AML-193 (cell line): ENCODE measurements at places on chromosomes 3 and 15.

GRCh38 chr3:117928836-117929235 is 1105.8 kb downstream of the IGSF11 start:
- DNase-seq: no peak

- DNase-seq: no peak
Measured at GRCh38 chr15:58213587-58214338, 75.6 kb downstream of the AQP9 start.

GRCh38 chr3:37946531-37946889 is 44.1 kb upstream of the VILL start:
- no peak for DNase-seq

- DNase-seq: no peak
Measured at GRCh38 chr3:142930463-142930862, 33.0 kb downstream of the PAQR9 start.

- no peak for DNase-seq
Measured at GRCh38 chr3:60079076-60079475, 1029.3 kb upstream of the CFAP20DC start.

DNA sequence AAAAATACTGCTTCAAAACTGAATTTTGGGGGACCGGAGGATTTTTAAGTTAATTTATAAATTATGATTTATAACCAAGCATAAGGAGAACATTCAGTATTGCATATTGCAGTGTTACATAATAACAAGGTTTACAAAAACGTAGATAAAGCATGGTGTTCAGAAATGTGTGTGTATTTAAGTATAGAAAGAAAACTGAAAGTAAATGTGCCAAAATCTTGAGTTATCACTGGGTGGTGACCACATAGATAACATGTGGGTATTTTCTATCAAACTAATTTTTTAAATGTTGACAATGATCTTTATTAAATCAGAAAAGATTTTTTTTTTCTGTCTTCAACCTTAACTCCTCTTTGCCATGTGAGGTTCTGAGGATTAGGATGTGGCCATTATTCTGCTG is 32.6 kb downstream of the EIF2AK4 start:
- DNase-seq: no peak

- DNase-seq: no peak
Measured at GRCh38 chr3:106255870-106256248, 387.0 kb upstream of the CBLB start.

- no peak for DNase-seq
Measured at GRCh38 chr3:74617776-74618175, 3.3 kb upstream of the CNTN3 start.

DNA sequence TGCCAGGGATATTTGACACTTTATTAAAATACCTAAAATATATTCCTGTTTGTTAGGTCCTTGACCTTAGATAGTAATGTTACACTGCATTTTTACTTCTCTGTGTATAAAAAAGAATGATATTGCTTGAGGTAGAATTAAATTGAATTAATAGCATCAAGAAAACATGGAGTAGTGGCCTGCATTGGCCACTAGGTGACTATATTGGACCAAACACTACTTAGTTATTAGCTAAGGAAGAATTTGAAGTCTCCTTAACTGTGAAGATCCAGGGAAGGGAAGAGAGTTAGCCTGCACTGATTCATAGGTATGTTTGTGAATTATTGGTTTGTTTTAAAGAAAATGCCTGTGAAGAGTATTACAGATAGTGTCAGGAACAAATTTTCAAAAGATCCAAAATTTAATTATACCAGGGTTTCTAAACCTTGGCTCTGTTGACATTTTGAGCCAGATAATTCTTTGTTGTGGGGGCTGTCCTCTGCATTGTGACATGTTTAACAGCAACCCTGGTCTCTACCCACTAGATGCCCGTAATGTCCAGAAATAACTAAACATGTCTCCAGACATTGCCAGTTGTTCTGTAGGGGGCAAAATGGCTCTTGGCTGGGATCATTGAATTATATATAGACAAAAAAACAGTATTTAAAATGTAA is 103.6 kb upstream of the THSD4 start:
- DNase-seq: peak; percentile 1

GRCh38 chr3:127763816-127764215 is 58.5 kb downstream of the MGLL start:
- no peak for DNase-seq

- no peak for DNase-seq
Measured at GRCh38 chr3:117473981-117474538, 764.5 kb downstream of the TUSC7 start.

DNA sequence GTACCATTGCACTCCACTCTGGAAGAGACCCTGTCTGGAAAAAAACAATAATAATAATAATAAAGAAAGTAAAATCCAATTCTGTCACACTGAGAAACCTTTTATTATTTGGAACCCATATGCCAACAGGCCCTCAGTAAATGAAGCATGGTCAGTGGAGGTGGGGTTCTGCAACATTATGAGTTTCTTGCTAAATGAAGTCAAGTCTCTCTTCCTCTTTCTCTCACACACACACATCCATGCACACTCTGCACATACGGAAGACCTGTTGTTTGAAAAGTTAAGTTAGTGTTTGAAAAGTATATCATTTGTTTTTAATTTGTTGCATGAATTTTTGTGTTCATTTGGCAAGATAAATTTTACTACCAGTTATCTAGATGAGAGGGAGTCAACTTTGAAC is 27.8 kb downstream of the GAP43 start:
- no peak for DNase-seq

DNA sequence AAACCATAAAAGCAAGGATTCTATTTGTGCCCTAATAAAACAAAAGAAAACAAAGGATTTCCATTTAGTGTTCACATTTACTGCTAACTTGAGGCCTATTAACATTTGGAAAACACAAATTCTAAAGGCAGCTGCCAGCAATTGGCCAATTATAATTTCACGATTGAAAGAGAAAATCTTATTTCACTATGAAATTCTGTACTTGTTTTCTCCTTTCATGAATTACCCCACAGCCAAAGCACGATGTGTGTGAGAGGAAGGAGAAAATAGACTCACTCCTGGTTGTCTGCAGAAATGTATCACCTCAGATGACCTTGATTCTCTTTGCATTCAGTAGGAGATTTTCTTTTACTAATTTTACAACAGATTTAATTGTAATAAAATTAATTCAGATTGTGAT is 242.8 kb upstream of the GBE1 start:
- no peak for DNase-seq

GRCh38 chr15:61421470-61421869 is 192.4 kb upstream of the RORA start:
- no peak for DNase-seq

DNA sequence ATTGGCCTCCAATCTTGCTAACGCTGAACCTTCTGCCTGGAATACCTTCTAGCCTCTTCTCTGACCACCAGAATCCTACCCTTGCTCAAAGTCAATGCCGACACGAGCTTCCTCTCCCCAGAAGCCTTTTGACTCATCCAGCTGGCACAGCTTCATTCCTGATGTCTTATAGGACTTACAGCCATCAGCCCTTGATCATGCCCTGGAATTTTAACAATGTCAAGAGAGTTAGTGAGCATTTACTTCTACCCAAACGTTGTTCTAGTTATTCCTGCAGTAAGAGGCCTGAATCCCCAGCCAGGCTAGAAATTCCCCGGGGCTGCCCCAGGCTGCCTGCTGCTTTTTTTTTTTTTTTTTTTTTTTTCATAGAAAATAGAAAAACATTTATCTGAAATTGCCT is 3.9 kb downstream of the CYP1A2 start:
- no peak for DNase-seq

GRCh38 chr3:138443091-138443490 is 8.7 kb downstream of the ESYT3 start:
- DNase-seq: no peak

DNA sequence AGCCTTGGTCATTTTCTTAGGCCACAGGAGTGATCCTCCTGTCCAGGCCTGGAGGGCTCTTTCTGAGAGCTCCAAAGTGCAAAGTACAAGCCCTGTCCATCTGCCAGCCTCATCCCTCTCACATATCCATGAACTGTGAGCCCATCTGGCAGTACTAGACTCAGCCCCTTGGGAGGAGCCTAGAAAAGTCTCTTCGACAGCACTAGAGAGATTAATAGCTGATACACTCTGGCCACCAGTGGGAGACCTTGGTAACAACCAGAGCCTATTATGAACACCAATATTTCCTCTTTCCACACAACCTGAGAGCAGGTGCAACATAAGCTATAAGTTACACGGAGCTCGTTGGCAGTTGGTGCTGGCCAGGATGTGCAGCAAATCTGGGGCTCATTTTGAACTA is 59.5 kb upstream of the DCLK3 start:
- DNase-seq: no peak

DNA sequence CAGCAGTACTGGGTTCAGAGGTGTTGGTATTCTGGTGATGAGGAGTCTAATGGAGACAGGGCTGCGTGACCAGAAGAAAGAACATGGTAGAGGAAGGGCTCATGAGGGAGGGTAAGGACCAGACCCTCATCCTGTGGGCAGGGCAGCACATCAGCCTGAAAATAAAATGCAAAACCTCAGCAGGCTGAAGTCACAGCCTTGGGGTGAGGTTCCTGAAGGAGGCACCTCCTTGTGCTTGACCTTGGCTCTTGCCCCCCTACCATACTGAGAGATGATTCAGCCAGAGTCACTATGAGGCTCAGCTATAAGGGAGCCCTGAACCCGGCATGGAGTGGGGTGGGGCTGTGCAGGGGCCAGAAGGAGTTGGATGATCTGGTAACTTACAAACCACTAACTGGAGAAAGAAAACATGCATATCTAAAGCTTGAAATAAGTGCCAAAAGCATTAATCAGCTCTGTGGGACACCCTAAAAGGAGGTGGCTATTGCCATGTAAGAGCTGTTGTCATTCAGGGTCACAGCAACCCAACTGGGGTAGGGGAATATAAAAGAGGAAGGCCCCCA is 60.2 kb downstream of the CORO2B start:
- DNase-seq: no peak

GRCh38 chr15:39025321-39025720 is 460.7 kb upstream of the RASGRP1 start:
- no peak for DNase-seq

DNA sequence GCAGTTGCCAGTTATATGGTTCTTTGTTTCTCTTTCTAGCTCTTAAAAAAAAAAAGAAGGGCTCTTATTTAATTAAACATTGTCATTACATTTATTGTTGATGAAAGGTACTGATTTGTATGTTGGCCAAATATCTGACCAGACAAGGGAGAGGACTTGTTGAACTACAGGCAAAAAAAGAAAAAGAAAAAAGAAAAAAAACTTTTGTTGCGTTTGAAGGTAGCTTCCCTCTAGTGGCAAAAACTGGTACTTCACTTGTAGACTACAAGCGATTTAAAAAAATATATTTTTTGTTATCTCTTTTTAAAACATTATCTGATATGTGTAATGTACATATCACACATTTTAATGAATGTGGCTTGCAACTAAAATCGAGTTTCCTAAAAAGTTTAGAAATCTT is 280.6 kb downstream of the ROBO2 start:
- DNase-seq: peak; percentile 43

GRCh38 chr3:105747060-105747541 is 121.7 kb downstream of the CBLB start:
- DNase-seq: no peak

GRCh38 chr3:76582632-76583378 is 457.1 kb upstream of the ROBO2 start:
- no peak for DNase-seq

DNA sequence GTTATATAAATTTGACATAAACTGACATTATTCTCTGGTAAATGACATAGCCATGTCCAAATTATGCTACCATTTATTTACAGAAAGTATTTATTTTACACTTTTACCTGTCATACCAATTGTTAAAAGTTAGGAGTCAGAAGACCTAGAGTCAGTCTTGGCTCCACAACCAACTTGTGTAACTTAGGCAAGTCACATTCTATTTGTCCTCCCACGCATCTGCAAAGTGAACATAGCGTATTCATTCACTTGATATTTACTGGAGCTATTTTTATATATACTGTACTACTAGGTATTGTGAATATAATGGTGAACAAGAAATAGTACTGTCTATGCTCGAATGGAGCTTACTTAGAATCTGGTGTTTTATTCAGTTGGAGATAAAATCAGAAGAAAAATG is 78.7 kb downstream of the ZNF280D start:
- DNase-seq: no peak

GRCh38 chr3:42655980-42656679 is 2.6 kb downstream of the ZBTB47 start:
- no peak for DNase-seq

DNA sequence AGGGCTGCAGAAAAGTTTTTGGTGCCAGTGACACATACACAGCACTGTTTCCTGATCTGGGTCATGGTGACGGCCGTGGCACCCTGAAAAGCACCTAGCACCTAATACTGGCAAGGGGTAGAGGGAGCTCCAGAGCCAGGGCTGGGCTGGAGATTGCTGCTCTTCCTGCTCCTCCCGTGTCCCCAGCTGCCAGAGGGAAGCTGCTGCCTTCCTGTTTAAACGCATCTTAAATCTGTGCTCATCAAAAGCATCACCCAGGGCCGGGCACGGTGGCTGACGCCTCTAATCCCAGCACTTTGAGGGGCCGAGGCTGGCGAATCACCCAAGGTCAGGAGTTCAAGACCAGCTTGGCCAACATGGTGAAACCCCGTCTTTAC is 156.7 kb upstream of the MEF2A start:
- peak; percentile 23 for DNase-seq

- no peak for DNase-seq
Measured at GRCh38 chr15:96887730-96888129, 557.2 kb downstream of the NR2F2 start.

DNA sequence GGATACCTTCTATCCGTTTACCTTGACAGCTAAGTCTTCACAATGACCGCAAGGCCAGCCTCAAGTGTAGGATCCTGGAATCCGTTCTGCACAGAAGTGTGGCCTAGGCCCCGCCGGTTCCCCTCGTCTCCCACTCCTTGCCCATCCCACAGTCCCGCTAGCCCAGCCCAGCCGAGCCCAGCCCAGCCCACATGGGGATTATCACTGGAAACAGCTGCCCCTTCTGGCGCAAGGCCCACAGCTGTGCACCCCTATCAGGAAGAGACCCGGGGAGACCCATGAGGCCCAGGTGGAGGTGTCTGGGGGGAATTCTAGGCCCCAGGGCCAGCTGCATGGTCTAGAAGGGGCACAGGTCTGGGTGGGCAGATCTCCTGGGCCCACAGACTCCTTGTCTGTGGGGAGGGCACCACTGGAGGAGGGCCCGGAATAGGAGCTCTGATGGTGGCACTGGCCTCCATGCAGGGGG is 27.9 kb upstream of the KLF13 start:
- DNase-seq: no peak

DNA sequence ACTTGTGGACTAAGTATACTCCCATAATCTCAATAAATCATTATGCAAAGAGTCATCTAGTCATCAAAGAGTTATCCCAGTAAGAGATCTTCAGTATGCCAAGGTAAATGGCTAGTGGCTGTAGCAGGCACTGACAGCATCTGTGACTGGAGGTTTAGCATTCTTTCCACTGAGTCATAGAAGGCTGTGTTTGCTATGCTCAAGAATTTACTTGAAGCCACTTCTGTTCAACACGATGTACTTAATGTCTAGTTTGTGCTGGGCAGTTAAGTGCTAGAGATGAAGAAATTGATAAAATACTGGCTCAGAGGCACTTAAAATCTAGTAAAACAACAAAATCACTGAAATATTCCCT is 13.0 kb downstream of the ZBED2 start:
- DNase-seq: no peak

- no peak for DNase-seq
Measured at GRCh38 chr15:96306321-96306720, 24.2 kb upstream of the NR2F2 start.

- no peak for DNase-seq
Measured at GRCh38 chr3:29683018-29683993, 402.4 kb downstream of the RBMS3 start.

GRCh38 chr3:45182915-45183871 is 37.0 kb upstream of the CDCP1 start:
- no peak for DNase-seq

GRCh38 chr3:68919000-68919399 is 13.3 kb downstream of the TAFA4 start:
- DNase-seq: no peak
